SJSA1 (cell line): ENCODE measurements at places on chromosomes 6 and 20. TPM values are rescaled to one million over a fixed set of nuclear protein-coding genes. Genes with fewer than 3 reads are reported as not detected.

DNA sequence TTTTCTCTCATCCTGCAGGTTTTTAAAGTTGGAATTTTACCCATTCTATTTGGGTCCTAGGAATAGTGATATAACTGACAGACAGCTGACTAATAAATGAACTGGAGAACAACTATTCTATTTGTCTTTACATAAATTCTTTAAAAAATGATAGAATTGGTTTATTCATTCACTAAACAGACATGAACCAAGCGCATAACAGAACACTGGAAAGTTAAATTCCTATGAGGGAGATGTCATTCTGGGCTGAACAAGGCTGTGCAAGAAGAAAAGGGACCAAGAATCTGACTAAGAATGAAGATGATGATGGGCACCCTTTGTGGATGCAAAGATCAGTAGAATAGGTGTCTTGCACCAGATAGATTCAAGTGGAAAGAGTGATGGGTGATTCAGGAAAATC lies 256.3 kb upstream of the SASH1 start:
- DNase-seq: no peak

The WFDC12 gene
- not detected in 2 replicates for total RNA-seq

DNA sequence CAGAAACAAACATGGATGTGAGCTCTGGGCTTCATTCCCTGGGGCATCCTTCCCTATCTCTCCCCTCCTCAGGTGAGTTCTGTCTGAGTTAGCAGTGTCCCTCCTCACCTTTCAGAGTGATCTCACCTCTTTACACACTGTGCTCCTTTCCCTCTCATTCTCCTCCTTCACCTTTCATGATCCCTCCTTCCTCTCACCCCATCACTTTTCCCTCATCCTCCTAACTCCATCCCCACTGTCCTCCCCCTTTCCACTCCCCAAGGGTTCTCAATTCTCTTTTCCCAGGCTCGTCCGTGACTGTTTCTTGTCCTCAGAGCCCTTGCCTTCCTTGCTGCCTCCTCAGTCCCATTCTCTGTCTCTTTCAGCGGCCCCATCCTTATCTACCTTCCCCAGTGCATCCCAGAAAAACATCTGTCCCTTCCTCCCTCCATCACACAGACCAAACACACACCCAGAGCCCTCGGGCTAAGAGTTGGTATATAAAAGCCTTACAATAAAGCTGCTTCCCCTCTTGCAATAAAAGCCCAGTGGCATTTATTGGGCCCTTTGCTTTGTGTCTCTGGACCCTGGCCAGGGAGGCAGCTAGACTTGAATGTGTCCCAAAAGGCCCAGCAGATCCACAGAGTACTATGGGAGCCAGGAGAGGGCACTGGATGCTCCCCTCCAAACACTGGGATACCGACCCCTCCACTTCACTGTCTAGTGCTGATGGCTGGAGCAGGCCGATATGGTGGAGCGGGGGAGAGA lies 1.9 kb downstream of the RNF39 start:
- DNase-seq: no peak

- DNase-seq: no peak
These were observed 53.9 kb upstream of the TAGAP start for GRCh38 chr6:159098636-159099106.

GRCh38 chr6:74447013-74447412 lies 751.0 kb downstream of the CD109 start:
- no peak for DNase-seq

- DNase-seq: no peak
These were observed 43.2 kb upstream of the AKAP12 start for GRCh38 chr6:151196555-151196954.

GRCh38 chr20:48349656-48350055 lies 478.1 kb downstream of the PREX1 start:
- DNase-seq: no peak

DNA sequence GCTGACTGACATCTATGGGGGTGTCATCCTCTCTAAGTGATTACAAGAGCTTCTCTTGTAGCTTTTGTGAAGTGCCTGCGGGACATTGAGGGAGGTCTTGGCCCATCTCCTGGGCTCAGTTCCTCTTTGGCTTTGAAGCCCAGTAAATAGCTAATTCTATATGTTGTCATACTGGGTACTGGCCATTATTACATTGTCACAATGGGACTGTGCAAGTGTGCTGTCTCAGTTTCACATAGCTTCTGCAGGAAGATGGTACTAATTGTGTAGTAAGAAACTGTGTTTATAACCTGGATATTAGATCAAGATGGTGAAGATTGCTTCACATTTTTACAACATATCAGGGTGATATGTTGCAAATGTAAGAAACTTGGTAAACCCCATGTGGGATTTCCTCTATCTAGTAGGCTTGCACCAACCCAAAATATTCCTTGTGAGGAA lies 19.9 kb downstream of the SPINT3 start:
- DNase-seq: no peak

- no peak for DNase-seq
These were observed 14.6 kb upstream of the STX16 start for GRCh38 chr20:58636396-58636982.

GRCh38 chr20:56985066-56985685 lies 281.3 kb downstream of the BMP7 start:
- peak; percentile 30 for DNase-seq

The CCN6 gene
- not detected in 2 replicates for total RNA-seq

- DNase-seq: no peak
These were observed 227.5 kb upstream of the MYLIP start for GRCh38 chr6:15901141-15902115.

- no peak for DNase-seq
These were observed 14.2 kb downstream of the ITCH start for GRCh38 chr20:34377072-34377847.

The GUCA1A gene
- total RNA-seq: not detected in 2 replicates

GRCh38 chr20:53937339-53937741 lies 133.1 kb downstream of the BCAS1 start:
- no peak for DNase-seq

The SPDEF gene
- total RNA-seq: not detected in 2 replicates

GRCh38 chr20:3677733-3678132 lies 4.1 kb downstream of the ADAM33 start:
- no peak for DNase-seq

DNA sequence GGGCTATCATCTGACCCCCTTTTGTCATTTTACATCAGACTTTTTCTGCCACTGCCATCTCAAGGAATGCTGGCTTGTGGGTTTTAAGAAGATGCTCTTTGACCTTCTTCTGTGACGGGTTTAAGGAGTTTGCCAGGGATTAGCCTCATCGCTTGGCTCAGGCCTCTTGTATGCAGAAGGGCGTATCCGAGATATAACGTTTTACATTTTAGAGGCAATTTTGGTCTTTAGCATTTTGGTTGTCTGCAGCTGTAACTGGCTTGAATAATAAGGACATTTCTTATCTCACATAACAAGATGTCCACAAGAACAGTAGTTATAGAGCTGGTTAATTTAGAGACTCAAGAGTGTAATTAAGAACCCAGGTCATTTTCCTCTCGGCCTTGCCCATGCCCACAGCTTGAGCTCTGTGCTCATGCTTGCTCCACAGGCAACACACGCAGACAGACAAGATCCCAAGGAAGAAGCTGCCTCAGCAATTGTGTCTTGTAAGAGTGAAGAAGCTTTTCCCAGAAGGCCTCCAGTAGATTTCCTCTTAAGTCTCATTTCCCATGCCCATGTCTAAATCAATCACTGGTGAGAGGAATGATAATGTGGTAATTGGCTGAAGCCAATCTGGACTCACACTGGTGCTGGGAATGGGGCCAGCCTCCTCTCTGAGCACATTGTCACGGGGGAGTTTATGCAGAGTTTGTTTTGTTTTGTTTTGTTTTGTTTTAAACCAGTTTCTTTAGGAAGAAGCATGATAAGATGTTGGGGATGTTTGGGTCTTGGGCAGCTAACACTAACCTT lies 36.8 kb downstream of the PTCHD4 start:
- no peak for DNase-seq

GRCh38 chr6:43990627-43991619 lies 136.3 kb downstream of the MRPL14 start:
- DNase-seq: peak; percentile 89

The ENPP1 gene
- total RNA-seq: 21.5 and 24.5 TPM in 2 replicates

- DNase-seq: no peak
These were observed 67.8 kb upstream of the EPB41L1 start for GRCh38 chr20:36086767-36087166.

GRCh38 chr6:148708707-148709106 lies 38.1 kb upstream of the UST start:
- DNase-seq: no peak

The HLA-DOA gene
- not detected in 2 replicates for total RNA-seq

GRCh38 chr20:58660855-58661597 lies 9.9 kb downstream of the STX16 start:
- DNase-seq: no peak
